ENCODE measurements at places on chromosomes 5 and 9. TPM values are rescaled to one million over a fixed set of nuclear protein-coding genes. Genes with fewer than 3 reads are reported as not detected.

- no peak for DNase-seq
These were observed 20.0 kb upstream of the NPM1 start for GRCh38 chr5:171367424-171368370.

DNA sequence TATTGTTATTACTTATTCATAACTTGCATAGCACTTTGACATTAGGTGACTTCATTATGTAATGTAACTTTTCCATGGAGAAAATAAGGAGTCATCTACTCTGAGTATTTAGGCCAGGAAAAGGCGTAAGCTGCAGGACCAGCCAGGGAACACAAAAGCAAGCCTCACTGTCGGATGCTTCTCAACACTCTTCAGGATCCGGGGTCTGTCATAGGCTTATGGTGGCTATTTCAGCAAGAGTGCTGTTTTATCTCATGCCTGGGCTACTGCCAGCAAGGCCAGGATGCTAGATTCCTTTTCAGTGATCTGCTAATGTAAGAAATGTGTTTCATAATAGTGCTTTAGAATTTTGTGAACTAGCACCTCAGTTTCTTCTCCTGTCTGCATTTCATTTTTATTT is 162.4 kb downstream of the CHSY3 start:
- no peak for DNase-seq

GRCh38 chr5:6734243-6734700 is 21.0 kb downstream of the TENT4A start:
- DNase-seq, result no peak

DNA sequence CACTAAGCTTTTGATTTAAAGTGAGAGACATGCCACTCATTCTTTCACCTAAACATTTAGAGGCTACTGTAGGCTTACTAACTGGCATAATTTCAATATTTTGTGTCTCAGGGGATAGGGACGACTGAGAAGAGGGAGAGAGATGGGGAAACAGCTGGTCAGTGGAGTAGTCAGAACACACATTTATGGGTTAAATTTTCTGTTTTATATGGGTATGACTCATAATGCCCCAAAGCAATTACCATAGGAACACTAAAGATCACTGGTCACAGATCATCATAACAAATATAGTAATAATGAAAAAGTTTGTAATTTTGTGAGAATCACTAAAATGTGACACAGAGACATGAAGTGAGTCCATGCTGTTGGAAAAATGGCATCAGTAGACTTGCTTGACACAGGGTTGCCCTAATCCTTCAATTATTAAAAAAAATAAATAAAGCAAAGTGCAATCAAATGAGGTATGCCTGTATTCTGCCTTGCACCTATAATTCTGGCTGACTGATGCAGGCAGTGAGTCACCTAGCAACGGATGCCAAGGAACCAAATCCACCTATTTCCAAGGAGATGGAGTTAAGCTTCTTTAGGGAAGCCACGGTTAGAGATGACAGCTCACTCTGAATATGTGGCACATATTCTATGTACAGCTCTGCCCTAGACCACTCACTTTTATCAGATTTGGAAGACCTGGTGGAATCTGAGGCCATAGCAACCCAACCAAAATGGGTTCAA is 166.1 kb downstream of the MARCHF11 start:
- DNase-seq, result no peak

DNA sequence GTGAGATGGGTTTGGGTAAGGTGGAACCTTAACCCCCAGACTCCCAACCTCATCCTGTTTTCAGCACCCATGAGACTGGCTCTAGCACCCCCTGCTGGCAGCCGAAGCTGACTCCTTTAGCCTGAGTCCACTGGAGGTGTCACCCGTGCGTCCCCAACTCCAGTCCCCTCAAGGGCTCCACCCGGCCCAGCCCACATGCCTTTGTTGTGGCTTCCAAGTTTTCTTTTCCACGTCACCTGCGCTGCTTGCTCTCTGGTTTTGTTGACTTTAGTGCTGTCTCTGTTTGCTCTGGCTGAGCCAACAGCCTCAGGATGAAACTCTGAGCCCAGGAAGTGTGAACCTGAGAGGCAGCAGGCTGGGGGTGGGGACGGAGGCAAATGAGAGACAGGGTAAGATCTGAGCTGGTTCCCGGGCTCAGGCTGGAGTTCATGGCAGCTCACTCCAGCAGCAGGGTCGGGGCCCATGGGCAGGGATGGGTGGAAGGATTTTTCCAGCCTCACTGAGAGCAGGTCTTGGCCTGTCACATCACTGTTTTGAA is 13.2 kb upstream of the AQP7 start:
- DNase-seq, result peak; percentile 97

- no peak for DNase-seq
These were observed 9.7 kb upstream of the CEL start for GRCh38 chr9:133051966-133052539.

DNA sequence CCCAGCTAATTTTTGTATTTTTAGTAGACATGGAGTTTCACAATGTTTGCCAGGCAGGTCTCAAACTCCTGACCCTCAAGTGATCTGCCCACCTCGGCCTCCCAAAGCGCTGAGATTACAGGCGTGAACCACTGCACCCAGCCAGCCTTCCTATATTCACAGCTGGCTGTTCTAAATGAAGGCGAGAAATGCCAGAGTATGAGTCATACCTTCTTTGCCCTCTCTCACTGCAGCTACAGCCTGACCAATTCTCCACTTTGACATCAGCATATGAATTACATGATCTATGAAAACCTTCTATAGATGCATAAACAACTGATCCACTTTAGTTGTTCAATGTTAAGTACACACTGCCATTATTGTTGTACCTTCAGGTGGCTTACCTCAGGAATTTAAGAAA is 14.5 kb downstream of the APTX start:
- DNase-seq, result no peak

GRCh38 chr5:104062621-104063377 is 500.2 kb upstream of the NUDT12 start:
- DNase-seq, result no peak

- no peak for DNase-seq
These were observed 43.9 kb downstream of the BOD1 start for GRCh38 chr5:173572431-173573125.

DNA sequence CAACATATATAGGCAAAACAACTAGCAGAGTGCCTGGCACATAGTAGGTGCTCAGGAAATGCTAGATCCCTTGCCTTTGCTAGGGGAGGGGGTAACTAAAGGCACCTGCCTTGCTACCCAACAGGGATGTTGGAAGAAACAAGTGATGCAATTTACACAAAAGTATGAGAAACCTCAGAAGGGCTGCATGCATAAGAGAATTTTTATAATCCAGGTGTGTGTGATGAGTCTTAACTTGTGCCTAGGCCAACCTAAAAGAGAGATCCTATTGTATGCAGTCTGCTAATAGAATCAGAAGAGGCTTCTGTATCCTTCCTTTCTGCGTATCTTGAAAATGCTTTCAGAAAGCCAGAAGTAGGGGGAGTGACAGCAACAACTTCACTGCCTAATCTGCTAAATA is 135.9 kb downstream of the SLIT3 start:
- no peak for DNase-seq

DNA sequence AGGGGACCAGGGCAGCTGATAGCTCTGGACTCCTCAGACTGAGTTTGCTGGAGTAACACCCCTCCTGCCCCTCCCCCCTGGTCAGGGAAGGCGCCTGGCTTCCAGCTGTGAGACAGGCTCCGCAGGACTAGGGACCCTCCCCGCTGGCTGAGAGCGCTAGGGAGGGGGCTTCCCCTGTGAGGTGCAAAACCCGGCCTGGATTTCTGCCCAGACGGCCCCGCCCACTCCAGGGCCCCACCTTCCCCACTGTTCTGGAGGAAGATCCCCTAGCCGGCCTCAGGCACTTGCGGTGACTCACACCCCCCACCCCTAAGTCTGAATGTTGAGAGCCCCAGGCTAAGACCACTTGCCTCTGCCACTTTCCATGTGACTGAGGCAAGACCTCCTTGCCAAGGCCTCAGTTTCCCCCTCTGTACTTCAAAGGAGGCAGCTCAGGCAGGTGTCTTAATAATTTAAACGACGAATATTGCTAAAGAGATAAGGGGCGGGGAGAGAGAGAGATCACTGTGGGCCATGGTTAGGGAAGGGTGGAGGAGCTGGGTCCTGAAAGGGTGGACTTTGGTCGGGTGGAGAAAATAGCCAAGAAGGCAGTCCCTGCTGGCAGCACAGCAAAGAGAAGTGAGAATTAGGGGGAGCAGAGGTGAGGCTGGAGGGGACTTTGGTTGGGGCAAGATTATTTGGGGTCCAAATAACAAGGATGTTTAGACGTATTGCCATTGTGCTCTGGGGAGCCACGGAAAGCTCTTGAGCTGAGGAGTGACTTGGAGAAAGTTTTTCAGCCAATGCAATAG is 1.0 kb upstream of the DAB2IP start:
- DNase-seq, result peak; percentile 74

- no peak for DNase-seq
These were observed 24.3 kb downstream of the ABCA1 start for GRCh38 chr9:104903609-104904008.

DNA sequence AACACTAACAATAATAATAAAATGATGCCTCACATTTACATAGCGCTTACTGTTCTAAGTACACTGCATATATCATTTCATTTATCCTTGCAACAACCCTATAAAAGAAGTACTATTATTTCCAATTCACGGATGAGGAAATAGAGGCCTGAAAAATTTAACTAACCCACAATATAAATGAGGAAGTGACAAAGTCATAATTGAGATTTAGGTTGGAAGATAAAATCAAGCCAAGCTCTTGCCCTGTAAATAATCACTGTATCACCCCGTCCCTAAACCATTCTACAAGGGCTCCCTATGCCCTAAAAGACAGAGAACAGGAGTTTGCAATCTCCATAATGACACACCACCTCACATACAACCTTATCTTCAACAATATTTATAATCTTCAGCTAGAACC is 49.6 kb downstream of the STRBP start:
- DNase-seq, result no peak

- no peak for DNase-seq
These were observed 18.4 kb downstream of the TRIM36 start for GRCh38 chr5:115151208-115151805.

DNA sequence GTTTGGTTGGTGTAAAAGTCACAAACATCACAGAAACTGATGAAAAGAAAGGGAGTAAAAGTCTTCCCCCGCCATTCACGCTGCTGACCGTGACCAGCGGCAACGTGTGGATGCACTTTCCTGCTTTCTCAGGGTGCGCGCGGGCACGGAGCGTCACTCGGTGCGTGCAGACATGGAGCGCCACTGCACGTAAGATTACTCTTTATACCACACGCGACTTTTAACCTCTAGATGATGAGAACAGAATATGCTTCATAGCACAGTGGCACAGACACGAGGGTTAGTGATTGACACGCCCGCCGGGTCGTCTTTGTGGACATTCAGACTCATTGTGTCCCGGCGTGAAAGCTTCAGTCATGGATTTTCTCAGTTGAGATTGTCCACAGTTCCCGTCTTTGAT is 15.7 kb downstream of the CEP72 start:
- DNase-seq, result no peak

GRCh38 chr5:68778484-68778883 is 315.3 kb upstream of the SLC30A5 start:
- DNase-seq, result no peak

DNA sequence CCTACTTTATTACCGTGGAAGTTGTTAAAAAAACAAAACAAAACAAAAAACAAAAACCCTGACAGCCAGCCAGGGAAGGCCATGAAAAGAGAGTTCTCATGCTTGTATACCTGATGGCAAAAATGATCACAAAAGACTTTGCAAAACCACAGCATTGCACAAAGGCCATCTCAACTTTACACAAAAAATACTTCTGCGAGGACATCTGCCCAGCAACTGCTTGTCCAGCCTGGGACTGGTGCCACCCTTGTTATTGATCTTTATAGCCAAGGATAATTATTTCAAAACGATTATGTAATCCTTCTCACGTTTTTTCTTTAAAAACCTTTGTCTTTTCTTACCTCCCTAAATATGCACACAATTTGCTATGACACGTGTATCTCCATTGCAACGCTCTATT is 42.2 kb upstream of the SLC28A3 start:
- no peak for DNase-seq

GRCh38 chr5:151110992-151111391 is 30.2 kb upstream of the TNIP1 start:
- no peak for DNase-seq

DNA sequence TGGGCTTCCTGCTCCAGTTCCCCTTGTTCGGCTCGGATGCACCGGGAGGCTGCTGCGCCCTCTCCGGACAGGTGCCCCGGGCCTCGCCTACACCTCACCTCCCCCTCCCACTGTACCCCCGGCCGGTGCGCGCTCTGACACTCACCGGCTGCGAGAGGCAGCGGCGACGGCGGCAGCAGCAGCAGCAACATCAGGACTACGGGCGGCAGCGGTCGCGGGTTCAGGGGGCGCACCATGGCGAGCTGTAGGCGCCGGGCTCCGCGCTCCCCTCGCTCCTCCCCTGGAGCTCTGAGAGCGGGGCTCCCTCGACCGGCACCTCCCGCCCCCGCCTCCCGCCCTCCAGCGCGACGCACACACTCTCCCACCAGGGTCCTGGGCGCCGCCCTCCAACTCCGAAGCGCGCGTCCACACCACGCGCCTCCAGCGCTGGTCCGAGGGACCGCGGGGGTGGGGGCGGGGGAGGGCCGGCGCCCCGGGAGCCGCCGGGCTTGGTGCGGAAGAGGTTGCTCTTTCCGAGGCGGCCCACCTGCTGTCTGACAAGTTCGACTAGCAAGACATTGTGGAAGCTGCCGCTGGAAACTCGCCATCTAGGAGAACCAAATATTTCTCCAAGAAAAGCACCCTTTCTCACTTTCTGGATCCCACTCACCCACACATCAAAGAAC is at the start of gene GFRA3:
GFRA3 (minus strand) TSS at position 433 of the 665 bp plus-strand sequence; CDS start at position 236, 197 bp downstream.
- DNase-seq, result peak; percentile 35

DNA sequence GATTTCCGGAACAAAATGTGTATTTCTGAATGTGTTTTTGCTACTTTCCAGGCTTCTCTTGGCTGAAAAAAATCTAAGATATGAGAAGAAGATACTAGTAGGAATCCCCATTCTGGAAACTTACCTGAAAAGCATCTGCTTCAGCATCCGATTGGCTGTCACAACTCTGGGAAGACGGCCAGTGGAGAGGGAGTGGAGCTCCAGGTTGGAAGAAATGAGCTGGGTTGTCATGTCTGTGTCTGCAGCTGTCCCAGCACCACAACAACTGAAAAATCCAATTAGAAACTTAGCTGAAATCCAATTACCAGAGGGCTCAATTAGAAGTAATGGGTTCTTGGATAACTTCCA is 3.0 kb downstream of the PSMB7 start:
- DNase-seq, result no peak

DNA sequence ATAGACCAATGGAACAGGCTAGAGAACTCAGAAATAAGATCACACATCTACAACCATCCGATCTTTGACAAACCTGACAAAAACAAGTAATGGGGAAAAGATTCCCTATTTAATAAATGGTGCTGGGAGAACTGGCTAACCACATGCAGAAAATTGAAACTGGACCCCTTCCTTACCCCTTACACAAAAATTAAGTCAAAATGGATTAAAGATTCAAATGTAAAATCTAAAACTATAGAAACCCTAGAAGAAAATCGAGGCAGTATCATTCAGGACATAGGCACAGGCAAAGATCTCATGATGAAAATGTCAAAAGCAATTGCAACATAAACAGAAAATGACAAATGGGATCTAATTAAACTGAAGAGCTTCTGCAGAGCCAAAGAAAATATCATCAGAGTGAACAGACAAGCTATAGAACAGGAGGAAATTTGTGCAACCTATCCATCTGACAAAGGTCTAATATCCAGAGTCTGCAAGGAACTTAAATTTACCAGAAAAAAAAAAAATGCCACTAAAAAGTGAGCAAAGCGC is 43.8 kb downstream of the MRPS27 start:
- no peak for DNase-seq

The GPX3 gene
- total RNA-seq, result not detected

The ACER2 gene
- total RNA-seq, result 1.2 TPM

The RGS7BP gene
- total RNA-seq, result not detected

The DRD1 gene
- total RNA-seq, result not detected

The PCDHA3 gene
- total RNA-seq, result not detected

The CDH9 gene
- total RNA-seq, result not detected

The SPAG8 gene
- total RNA-seq, result 1.1 TPM
